Activated CD4-positive, alpha-beta memory T cell treated with anti-CD3 and anti-CD28 coated beads, Interleukin-2, amount 10 ng/mL, durations not matched to agents 7 days and 5 days (primary cell): ENCODE measurements at places on chromosomes 7 and 10. TPM values are rescaled to one million over a fixed set of nuclear protein-coding genes. Genes with fewer than 3 reads are reported as not detected.
A peak's percentile ranks its signal among the peaks of the same experiment; 100 is the strongest.

Gene SPDYE16
- 0.25 TPM for total RNA-seq

Gene PRR15
- total RNA-seq = not detected

Gene ADAM12
- total RNA-seq = 1.3 TPM

Gene PITX3
- total RNA-seq = not detected

Gene RELN
- total RNA-seq = not detected

Gene AMPH
- not detected for total RNA-seq

Gene FZD8
- 0.95 TPM for total RNA-seq

Gene IDI2
- total RNA-seq = not detected

DNA sequence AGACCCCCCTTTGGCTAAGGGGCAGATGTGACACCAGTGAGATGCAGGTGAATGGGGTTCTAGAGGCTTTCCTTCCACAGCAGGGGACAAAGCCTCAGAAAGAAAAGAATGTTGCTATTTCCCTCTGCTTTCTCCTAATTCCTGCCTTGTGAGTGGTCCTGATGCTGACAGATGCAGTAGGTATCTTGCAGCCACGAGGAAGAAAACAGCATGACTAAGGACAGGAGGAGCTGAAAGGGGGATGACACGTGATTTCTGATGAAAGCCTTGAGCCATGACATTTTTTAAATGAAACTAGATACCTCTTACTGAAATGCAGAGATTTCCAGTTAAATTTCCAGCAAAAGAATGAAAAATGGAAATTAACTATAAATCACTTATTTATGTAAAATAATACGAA is 92.4 kb downstream of the C1GALT1 start:
- peaks cover 1% of the 10 kb centered on the region for H3K27me3 ChIP-seq
- no peak for DNase-seq
- H3K36me3 ChIP-seq = no peaks in the 10 kb centered on the region
- H3K4me3 ChIP-seq = no peak overlapping the region
- H3K4me1 ChIP-seq = no peaks in the 10 kb centered on the region

DNA sequence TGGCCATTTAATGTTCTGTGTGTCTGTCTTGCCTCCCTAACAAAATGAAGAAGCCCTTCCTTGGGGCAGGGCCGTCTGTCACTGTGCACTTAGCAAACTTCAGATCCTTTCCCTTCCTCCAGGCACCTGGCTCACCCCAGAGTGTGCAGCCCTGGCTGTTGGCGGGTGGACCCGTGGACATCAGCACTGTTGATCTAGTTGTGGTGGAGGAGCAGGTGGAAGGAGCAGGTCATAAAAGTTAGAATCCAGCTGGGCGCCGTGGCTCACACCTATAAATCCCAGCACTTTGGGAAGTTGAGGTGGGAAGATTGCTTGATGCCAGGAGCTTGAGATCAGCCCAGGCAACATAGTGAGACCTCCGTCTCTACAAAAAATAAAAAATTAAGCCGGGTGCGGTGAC is 12.7 kb downstream of the RAB19 start:
- H3K36me3 ChIP-seq = peaks cover 8% of the 10 kb centered on the region
- DNase-seq = no peak
- H3K4me3 ChIP-seq = no peak overlapping the region
- peaks cover 14% of the 10 kb centered on the region for H3K4me1 ChIP-seq

DNA sequence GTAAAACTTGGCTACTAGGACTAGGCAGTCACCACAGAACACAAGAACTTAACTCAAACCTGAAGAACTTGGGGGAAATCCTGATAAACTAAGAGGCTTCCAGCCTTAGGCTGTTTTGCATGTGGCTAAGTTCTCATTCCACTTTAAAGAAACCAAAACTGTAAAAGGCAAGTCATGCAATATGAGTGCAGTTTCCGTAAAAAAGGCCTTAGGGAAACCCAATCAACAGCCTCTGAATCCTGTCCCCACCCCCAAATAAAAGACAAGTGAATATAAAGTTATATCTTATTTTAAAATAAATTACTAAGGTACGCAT is 95.1 kb downstream of the USP6NL start:
- no peaks in the 10 kb centered on the region for H3K36me3 ChIP-seq
- peaks cover 11% of the 10 kb centered on the region for H3K27me3 ChIP-seq
- H3K27ac ChIP-seq = no peak overlapping the region
- no peak overlapping the region for H3K4me3 ChIP-seq

- H3K27ac ChIP-seq = no peak overlapping the region
- H3K36me3 ChIP-seq = no peaks in the 10 kb centered on the region
- no peaks in the 10 kb centered on the region for H3K27me3 ChIP-seq
- H3K4me3 ChIP-seq = no peak overlapping the region
Measured at GRCh38 chr7:128844777-128845311, 14.6 kb downstream of the FLNC start.

GRCh38 chr10:6002809-6003510 is 25.6 kb upstream of the IL15RA start:
- peaks cover 15% of the 10 kb centered on the region for H3K36me3 ChIP-seq
- peaks cover 53% of the 10 kb centered on the region for H3K4me1 ChIP-seq
- H3K27ac ChIP-seq = peak overlapping the region; percentile 80
- peaks cover 7% of the 10 kb centered on the region for H3K27me3 ChIP-seq
- peak; percentile 42 for DNase-seq
- no peak overlapping the region for H3K4me3 ChIP-seq

DNA sequence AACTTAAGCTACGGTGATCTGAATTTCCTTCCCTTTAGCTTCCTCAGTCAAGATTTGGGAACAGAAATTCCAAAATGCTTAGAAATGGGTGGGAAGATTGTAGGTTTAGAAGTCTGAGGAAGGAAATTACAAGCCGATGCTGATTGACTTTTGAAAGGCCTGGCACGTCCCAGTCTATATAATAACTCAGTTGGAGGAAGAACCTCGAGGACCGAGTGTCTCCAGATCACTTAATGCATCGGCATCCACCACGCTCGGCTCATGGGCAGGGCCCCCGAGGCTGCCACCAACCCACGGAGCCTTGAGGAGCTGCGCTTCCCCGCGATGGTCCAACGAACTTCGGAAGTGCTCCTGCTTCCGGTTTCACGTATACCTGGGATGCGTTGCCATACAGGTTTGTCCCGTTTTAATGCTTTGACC is 10.4 kb upstream of the SP8 start:
- peaks cover 8% of the 10 kb centered on the region for H3K36me3 ChIP-seq
- DNase-seq = no peak
- peak overlapping the region; percentile 80 for H3K4me3 ChIP-seq
- H3K27me3 ChIP-seq = peaks cover 66% of the 10 kb centered on the region

DNA sequence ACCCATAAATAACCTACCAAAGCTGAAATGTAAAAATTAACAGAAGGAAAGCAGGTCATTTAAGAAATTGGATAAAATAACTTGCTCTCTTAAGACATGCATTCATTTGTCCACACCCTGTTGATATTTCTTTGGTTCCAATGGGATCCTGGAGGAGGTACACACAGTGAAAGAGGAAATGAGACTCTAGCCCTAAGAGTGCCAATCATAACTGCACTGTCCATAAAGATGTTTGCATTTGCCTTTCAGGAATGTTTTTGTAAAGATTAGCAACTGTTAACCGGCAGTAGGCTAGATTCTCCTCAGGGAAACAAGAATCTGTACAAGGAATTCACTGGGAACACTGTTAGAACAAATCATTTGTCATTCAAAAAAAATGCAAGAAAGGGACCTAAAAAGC is 61.0 kb downstream of the MEOX2 start:
- DNase-seq = no peak
- H3K4me1 ChIP-seq = no peaks in the 10 kb centered on the region
- H3K27ac ChIP-seq = no peak overlapping the region
- H3K27me3 ChIP-seq = no peaks in the 10 kb centered on the region

DNA sequence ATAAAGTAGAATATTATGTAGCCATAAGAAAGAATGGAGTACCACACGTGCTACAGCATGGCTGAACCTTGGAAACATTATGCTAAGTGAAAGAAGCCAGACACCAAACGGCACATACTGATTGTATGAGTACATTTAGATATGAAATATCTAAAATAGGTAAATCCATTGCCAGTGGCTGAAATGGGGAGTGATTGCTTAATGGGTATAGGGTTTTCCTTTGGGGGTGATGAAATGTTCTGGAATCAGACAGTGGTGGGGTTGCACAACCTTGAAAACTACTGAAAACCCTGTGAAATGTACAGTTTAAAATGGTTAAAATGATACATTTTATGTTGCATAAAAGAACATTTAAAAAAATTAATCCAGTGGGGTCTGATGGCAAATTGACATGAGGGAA is 667.9 kb downstream of the AUTS2 start:
- no peak overlapping the region for H3K27ac ChIP-seq
- no peak overlapping the region for H3K4me3 ChIP-seq
- H3K4me1 ChIP-seq = no peaks in the 10 kb centered on the region

- H3K27ac ChIP-seq = no peak overlapping the region
- H3K4me1 ChIP-seq = no peaks in the 10 kb centered on the region
- H3K4me3 ChIP-seq = no peak overlapping the region
Measured at GRCh38 chr7:45657890-45658715, 83.9 kb downstream of the ADCY1 start.

DNA sequence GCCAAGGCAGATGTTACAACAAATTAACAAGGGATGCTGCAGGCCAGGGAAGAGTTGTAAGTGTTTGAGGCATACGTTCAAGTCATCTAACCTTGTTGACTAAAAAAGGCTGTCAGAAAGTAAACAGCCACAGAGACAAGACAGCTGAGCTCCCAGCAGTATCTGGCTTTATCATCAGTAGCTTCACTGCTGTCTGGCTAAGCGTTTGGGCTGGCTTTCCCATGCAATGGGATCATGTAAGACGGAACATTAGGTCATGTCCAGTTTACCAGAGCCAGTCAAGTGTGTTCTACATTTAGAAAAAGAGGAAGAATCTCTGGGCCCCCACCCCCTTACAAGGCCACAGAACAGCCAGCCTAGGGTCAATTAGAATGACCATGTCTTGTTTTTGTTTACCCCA is 51.3 kb upstream of the GSAP start:
- DNase-seq = no peak
- H3K27me3 ChIP-seq = peaks cover 3% of the 10 kb centered on the region
- no peak overlapping the region for H3K27ac ChIP-seq
- no peak overlapping the region for H3K4me3 ChIP-seq
- H3K4me1 ChIP-seq = peaks cover 6% of the 10 kb centered on the region

DNA sequence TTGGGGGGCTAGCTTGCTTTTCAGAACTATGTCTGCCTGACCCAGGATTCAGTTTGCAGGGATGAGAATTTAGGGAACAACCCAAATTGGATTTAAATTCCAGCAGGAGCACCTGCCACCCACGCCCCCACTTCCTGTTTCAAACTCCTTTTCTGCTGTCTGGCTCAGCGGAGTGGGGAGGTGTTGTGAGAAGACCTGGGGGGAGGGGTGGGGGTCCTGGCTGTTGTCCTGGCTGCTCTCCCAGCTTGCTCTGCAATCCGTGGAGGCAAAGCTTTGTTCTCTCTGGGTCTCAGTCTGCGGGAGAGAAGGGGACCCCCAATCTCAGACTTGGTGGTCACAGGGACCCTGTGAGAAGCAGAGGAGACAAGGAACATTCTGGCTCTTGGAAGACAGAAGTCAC is 799 bp downstream of the KCNK18 start:
- no peaks in the 10 kb centered on the region for H3K36me3 ChIP-seq
- no peak overlapping the region for H3K4me3 ChIP-seq
- no peak overlapping the region for H3K27ac ChIP-seq
- H3K27me3 ChIP-seq = no peaks in the 10 kb centered on the region

GRCh38 chr10:109467551-109467950 is 455.8 kb downstream of the XPNPEP1 start:
- no peaks in the 10 kb centered on the region for H3K36me3 ChIP-seq
- H3K4me3 ChIP-seq = no peak overlapping the region
- no peak for DNase-seq
- no peaks in the 10 kb centered on the region for H3K27me3 ChIP-seq

- no peak for DNase-seq
- peaks cover 2% of the 10 kb centered on the region for H3K4me1 ChIP-seq
- no peaks in the 10 kb centered on the region for H3K27me3 ChIP-seq
- peaks cover 2% of the 10 kb centered on the region for H3K36me3 ChIP-seq
- no peak overlapping the region for H3K4me3 ChIP-seq
Measured at GRCh38 chr7:632831-633210, 93.7 kb upstream of the DNAAF5 start.
